ENCODE measurements at places on chromosomes 4 and X.

- DNase-seq = no peak
Observed at GRCh38 chrX:38806875-38807621, 5.8 kb downstream of the MID1IP1 start.

DNA sequence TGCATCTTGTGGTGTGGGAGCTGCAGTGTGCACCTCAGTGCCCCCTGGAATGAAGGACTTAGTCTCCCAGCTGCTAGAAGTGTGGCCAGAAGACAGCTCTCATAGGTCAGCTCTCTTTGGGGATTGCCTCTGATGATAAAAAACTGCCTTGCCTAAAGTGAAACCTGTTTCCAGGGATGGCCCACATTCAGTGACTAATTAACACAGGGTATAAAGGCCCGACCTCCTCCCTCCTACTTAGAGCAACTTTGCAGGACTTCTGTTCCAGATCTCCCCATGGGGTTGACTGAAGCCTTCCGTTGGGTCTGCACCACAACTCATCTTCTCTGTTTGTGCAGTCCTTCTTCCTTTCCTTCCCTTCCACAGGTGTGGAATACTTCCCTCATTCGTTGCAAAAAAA is 53.2 kb downstream of the SPINK2 start:
- DNase-seq = no peak

DNA sequence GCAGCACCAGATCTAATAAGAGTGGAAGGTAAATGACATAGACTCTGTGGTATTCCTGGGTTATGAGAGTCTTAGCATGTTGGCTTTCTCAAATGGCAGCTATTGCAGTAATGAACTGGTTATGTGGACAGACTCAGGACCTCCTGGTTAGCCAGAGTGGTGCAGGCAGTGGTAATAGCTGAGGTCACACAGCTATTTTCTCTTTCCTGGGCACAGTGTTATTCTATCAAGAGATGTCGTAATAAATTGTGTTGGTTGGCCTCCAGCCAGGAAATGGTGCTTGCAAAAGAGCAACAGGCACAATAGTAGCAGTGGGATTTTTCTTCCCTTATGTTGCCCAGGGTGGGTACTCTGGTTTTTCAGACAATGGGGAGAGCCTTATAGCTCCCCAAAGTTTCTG is 279.2 kb upstream of the FGF16 start:
- no peak for DNase-seq

DNA sequence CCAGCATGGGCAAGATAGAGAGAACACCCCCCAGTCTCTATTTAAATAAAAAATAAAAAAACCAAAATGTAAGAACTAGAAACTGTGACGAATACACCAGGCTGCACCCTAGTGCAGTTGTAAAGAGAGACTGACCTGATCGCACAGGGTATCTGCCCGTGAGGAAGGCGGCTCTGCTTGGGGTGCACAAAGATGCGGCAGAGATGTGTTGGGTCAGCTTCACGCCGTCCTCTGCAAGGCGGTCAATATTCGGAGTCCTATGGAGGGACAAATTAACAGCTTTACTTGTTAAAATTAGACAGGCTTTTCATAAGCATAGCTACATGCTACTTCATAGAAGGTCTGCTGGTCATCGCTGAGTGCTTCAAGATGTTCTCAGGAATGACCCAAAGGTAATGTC is 26.1 kb upstream of the ARSD start:
- DNase-seq = no peak

DNA sequence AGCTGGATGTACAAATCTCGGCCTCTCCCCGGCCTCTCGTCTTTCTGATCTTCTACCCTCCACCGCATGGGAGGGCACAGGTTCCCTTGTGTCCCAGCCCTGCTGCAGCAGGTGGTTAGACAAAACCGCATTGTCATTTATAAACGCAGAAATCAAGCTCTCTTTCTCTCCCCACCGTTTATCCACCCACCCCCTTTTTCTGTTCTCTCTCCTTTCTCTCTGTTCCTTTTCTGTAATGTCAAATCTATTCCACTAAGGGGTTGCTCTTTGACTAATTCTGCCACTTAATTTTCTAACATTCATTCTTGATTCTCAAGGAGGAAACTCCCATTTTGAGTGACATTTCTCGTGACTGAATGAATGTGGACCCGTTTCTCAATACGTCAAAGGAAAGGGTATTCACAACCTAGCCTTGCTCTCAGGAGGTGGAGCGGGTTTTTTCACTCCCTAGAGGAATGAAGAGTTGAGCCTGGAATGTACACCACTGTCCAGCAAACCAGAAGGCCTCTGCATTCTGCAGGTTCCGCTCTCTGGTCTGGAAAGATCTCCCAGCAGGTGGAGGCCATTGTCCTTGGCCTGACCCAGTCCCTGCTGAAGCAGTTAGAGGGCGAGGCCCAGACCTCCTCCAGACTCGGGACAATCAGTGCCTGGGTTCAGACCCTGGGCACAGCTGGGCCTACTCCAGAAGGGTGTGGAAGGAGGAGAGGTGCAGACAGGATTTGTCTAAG is 70.9 kb upstream of the ENPP6 start:
- DNase-seq = peak; percentile 43

DNA sequence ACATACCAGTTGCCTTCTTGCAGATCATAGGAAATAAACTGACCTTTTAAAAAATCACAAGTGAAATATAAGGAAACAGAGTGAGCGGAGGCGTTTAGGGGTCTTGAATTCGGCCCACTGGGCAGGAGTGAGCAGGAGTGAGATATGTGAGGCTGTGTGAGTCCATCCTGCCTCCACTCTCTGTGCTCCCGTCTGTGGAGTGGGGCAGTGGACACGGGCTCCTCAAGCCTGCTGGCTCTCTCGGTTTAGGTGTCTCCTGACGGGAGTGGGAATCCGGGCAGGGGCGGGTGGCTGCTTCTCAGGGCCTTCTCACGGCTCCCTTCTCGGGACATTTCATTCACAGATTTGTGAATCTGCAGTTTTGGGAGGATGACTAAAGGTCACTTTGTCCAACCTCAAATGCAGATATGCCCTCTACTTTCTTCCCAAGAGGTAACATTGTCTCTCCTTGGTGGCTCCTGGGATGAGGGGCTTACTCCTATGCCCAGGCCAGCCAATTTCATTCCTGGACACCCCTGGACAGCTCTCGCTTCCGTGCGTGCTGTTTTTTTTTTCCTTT is 27.6 kb downstream of the CYTL1 start:
- DNase-seq = no peak

DNA sequence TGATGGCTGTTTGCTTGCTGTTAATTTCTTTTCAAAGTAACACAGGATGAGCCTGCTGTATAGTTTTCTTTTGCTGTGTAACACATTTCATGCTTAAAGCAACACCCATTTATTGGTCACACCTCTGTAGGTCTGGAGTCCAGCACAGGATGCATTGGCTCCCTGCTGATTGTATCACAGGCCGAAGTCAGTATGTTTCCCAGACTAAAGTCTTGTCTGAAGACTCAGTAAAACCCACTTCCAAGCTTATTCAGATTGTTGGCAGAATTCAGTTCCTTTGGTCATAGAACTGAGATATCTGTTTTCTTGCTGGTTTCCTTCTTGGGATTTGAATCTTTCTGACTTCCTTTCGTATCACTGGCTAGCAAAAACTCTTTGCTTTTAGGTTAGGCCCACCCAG is 54.3 kb downstream of the LRP2BP start:
- DNase-seq = no peak

- no peak for DNase-seq
Observed at GRCh38 chr4:119480331-119480730, 148.3 kb downstream of the PDE5A start.

GRCh38 chr4:145618210-145618931 is 814 bp upstream of the MMAA start:
- no peak for DNase-seq

GRCh38 chrX:112071132-112071531 is 11.4 kb downstream of the TRPC5 start:
- no peak for DNase-seq

GRCh38 chr4:14096396-14096965 is 469.0 kb upstream of the BOD1L1 start:
- no peak for DNase-seq

DNA sequence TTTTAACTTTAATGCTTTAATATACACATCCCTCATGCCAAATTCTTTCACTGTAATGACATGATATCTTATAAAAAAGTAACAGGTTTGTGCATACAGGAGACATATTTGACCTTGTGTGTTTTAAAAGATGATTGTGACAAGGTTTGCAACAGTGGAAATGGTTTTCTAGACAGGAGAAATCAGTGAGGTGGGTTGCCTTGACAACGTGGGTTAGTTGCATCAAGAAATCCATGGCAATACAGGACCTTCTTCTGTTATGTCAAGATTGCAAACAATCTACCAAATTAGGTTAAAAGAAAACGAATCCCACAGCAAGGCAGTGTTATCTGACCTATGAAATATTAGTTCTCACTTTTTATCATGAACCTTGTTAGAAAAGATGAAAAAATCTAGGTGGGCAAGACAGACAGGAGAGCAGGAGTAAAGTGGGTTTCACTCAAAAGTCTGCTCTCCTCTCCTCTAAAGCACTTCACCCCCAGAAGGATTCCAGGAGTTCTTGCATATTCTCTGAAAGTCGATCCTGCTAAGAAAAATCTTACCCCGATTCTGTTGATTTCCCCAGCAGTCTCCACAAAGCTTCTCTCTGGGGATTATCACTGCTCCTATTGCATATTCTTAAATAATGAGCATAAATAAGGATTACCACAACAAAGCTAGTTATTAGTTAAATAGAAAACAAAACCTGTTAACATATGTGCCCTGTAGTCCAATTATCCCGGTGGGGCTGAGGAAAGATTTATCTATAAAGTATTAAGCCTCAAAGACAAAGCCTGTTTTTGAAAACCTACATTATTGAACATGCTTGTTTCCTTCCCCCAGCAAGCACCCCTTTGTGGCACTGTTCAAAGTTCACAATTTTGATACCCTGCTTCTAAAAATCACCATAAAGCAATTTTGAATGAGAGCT is 71.0 kb downstream of the TMA16 start:
- no peak for DNase-seq

DNA sequence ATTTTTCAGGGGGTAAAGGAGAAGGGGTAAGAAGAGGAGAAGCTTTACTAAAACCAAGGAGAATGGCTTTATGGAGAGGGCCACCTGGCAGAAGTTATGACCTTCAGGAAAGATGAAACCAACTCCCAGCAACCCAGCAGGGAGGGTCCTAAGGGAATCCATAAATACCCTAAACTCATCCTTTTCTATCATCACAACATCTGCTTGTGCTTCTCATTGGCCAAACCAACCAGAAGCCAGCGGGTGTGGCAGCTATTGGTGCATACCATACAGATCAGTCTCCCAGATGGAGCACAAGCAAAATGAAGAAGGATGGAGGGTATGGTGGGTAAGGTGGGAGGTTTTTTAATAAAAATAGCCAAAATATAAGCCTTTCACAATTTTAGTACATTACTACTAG is 58.5 kb upstream of the ARSJ start:
- DNase-seq = no peak

DNA sequence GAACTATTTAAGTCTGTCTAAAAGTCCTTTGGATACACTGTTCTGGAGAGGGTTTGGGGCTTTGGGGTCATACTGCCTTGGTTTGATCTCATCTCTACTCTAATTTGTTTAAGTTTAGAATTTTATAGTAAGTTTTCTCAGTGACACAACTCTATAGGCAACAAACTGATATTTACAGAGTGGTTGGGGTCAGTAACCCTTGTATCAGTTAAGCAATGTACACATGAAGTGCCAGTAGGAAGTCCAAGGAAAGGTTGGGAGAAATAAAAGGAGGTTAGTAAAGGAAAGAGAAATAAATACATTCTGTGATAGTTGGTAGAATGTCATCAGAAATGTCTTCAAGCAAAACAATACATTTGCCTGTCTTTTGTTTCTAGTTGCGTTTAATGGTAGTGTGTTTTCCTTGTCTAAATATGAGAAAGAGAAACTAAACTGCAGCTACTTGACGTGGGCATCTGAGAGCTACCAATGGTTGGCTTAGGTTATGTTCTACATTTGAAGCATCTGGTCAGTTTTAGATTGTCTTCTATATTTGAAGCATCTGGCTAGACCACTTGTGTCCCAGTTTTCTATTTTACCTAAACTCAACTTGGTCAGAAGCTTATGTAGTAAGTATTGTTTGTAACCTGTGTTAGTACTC is 6.9 kb downstream of the ATP7A start:
- no peak for DNase-seq

DNA sequence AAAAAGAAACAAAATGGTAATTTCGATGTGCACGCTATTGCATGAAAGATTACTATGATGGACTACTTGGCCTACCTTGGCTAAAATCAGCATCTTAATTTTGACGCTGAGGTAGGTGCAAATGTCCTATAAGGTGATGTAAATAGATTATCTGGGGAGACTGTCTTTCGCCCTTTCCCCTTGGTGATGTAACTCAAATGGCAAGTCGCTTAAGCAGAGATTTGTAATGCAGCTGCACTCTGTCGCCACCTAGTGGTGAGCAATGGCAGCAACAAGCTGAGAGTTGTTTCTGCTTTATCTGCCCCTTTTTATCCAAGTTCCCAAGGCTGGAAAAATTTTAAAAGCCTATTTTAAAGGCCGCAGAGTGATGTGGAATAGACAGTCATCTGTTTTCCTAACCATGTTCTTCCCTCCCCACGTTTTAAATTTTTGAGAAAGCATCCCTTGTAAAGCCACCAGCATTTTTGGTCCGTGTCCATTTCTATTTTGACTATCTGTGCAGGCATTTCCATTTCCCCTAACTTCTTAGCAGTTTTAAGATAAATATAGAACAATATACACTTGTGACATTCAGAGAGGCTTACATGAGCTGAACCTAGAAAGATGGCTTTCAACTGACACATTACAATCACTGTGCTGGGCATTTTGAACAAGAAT is 62.4 kb upstream of the PDLIM3 start:
- peak; percentile 87 for DNase-seq

- no peak for DNase-seq
Observed at GRCh38 chr4:20464381-20464780, 212.7 kb downstream of the SLIT2 start.

- DNase-seq = no peak
Observed at GRCh38 chrX:20143561-20143960, 1.9 kb upstream of the EIF1AX start.

GRCh38 chr4:71545168-71545567 is 206.3 kb downstream of the SLC4A4 start:
- no peak for DNase-seq

DNA sequence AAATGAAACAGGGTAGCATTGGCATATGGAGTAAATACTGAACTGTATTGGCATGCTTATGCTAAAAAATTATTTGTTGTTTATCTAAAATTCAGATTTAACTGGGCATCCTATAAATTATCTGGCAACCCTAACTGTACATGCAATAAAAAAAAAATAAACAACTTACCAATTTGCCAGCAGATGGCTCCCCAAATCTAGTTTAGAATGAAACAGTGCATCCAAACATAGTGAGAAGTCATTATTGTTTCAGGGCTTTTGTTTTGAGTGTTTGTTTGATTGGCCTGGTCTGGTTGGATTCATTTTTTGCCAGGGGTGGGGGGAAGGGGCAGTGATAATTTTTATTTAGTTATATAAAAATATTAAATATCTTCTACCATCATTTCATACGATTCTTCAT is 12.8 kb upstream of the NSUN7 start:
- no peak for DNase-seq

Measured in right atrium auricular region (tissue), 2 donors.